Stimulated activated CD4-positive, alpha-beta T cell treated with anti-CD3 and anti-CD28 coated beads, Interleukin-4, amount 100 ng/mL, for 24 hours (primary cell): ENCODE measurements at places on chromosomes 7 and 10.

DNA sequence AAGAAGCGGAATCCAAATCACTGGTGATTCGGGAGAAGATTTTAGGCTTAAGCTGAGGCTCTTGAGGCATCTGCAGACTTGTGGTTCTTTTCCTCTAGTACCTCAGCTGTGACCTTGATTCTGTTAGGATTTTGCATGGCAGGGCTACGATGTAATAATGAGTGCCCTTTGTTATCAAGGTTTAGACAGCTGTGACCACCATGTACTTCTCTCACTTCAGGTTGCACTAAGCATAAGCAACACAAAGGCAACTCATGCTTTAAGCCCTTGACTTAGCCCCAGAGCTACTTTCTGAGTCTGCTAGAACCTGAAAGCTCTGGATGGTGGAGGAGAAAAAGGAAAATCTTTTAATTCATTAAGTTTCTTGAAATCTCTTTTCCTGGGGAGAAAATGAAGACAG lies 1052.3 kb upstream of the PHF14 start:
- no peak for DNase-seq

- no peak for DNase-seq
Measured at GRCh38 chr10:21432266-21432665, 93.2 kb downstream of the SKIDA1 start.

DNA sequence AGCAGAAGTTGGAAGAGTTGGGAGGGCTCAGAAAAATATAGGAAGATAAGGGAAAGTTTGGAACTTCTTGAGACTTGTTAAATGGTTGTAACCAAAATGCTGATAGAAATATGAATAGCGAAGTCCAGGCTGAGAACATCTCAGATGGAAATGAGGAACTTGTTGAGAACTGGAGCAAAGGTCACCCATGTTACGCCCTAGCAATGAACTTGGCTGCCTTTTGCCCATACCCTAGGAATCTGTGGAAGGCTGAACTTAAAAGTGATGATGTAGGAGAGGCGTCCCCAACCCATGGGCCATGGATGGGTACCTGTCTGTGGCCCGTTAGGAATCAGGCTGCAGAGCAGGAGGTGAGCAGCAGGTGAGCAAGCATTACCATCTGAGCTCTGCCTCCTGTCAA lies 347.8 kb downstream of the ARL4A start:
- no peak for DNase-seq

DNA sequence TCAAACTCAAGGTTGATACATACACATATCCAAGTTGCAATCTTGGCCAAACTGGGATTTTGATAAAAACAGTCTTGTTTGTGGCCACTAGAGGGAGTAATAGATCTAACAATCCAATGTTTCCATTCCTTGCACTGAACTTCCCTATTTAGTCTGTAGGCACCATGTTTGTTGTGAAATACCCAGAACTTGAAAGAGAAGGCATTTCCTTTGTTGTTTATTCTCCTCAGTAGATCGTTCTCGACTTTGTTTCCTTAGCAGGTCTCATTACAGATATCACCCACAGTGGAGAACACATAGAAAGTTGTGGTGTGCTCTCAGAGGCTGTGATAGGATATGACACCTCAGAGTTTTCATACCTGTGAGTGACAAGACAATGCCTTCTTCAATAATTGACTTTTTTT lies 70.3 kb upstream of the MXI1 start:
- no peak for DNase-seq

GRCh38 chr10:69731184-69731583 lies 70.5 kb upstream of the COL13A1 start:
- DNase-seq, result no peak

DNA sequence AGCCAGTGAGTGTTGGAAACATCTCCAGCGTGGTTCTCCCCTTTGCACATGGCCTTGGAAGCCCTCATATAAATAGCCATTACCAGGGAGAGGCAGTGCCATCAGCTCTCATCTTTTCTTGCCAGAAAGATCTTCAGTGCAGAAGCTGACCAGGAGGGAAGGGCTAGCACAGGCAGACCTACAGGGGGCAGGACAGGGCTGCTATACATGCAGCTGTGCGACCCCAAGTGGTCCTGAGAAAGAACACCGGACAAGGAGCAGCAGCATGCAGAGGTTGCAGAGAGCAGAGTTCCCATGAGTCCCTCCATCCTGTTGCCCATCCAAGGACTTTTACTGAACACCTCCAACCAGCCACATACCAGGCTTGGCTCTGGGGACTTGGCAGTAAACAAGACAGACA lies 17.1 kb downstream of the GRID1 start:
- DNase-seq, result no peak

GRCh38 chr7:157978766-157979165 lies 608.9 kb downstream of the PTPRN2 start:
- no peak for DNase-seq

DNA sequence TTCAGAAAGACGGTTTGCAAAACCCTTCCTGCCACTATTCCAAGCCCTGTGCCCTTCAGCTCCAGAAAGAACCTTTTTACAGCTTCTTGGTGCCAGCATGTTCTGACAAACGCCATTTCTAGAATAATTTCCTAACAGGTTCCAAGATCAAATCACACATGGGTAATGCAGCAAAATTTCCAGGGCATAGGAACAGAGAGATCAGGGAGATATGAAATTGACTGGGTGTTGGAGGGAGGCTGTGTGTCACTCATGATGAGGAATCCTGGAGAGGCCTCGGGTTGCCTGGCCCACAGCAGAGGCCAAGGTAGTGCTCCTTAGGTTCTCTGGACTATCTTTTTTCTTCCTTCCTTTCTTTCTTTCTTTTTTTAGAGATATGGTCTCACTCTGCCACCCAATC lies 29.5 kb downstream of the RAB19 start:
- no peak for DNase-seq

DNA sequence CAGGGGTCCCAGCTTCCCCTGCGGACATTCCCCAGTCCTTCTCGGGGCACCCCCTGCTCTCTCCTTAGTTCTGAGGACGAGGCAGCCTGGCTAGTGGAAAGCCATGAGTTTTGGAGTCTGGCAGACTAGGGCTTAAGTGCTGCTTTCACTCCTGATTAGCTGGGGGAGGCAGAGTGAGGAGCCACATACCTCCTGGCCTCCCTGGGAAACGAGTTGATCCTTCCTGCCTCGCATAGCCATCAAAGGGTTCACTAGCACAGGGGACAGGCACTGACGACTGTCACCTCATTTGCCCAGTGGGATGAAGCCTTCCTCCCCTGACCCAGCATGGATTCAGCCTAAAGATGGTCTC lies 402.5 kb downstream of the RPS24 start:
- no peak for DNase-seq

DNA sequence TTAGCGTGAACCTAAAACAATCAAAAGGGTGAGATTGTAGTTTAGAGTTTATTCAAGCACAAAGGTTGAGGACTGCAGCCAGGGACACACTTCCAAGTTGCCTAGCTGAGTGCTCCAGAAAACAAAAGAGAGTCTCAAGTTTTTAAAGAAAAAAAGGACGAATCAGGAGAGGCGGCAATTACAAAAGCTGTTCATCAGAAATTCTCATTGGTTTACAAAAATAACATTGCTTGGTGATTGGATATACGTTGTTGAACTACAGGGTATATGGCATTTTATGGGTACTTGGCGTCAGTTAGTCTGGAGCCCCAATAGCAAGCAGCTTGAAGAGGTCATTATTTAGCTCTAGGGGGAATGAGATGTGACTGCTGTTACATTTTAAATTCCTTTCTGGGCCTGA lies 11.5 kb downstream of the ZNF438 start:
- DNase-seq, result no peak

DNA sequence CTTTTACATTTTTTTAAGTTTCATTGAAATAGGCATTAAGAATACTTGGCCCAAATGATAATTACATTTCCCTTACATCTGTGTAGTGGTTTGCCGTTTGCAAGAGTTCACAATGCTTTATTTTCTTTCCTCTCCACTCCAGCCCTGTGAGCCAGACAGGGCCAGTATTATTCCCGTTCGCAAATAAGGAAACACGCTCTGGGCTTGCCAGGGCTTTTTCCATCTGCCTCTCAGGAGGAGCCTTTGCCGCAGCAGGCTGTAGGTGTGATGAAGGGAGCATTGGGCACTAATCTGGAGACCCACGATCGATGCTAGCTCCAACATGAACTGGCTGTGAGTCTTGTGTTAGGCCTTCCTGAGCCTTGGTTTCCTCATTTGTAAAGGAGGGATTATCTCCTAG lies 154.4 kb downstream of the GALNT17 start:
- DNase-seq, result no peak

GRCh38 chr7:45036796-45037195 lies 36.8 kb downstream of the CCM2 start:
- DNase-seq, result peak; percentile 44
